Effector memory CD4-positive, alpha-beta T cell (primary cell): ENCODE measurements at places on chromosomes 6 and 20.

DNA sequence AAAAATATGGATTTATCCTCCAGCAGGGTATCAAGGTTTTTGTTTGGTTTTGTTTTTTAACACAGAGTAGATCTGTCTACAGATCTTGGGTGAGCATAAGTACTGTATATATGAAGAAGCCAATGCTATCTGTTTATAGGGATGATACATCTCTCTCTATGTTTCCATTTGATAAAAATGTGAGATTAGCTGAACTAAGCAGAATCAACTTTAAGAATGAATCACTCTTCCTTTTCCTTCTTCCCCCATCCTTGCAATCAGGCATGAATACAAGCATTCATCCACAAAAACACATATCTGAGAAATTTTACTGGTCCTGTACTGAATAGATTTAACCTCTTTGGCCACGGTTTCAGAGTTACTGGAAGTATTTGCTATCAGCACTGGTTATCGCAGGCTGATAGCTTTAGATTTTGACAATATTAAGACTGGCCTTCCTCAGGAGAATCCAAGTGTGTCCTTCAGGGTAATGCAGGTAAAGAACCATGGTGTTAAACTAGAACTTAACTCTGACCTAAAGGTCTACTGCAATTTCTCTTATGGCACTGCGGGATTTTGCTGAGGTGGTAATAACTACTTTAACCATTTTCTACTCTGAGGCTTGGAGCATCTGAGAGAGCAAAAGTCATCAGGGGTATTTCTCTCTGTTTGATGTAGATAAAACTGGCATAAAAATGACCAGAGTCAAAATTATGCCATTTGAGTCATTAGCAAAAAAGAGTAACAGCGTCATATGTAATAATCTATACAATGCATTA is 1.5 kb downstream of the SNAP25 start:
- DNase-seq = no peak

DNA sequence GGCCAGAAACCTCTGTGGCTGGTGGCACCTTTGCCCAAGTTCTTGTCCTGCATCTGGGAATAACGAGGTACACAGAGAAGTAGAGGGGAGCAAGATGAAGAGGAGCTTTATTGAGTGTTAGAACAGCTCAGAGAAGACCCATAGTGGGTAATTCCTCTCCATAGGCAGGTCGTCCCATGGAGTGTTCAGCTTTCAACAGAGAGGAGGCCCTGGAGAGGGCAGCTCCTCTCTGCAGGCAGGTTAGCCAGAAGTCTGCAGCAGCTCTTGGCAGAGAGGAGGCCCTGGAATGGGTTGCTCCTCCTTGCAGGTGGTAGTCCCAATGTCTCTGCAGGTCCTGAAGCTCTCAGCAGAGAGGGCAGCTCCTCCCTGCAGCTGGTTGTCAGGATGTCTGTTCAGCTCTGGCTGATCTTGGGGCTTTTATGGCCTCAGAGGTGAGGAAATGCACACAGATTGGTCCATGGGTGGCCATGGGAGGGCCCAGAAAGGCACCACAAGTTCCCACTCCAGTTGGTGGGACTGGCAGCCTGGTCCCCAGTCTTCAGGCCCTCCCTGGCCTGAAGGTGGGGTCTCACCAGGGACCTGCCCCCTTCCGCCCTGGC is 89.0 kb downstream of the IPCEF1 start:
- DNase-seq = no peak

DNA sequence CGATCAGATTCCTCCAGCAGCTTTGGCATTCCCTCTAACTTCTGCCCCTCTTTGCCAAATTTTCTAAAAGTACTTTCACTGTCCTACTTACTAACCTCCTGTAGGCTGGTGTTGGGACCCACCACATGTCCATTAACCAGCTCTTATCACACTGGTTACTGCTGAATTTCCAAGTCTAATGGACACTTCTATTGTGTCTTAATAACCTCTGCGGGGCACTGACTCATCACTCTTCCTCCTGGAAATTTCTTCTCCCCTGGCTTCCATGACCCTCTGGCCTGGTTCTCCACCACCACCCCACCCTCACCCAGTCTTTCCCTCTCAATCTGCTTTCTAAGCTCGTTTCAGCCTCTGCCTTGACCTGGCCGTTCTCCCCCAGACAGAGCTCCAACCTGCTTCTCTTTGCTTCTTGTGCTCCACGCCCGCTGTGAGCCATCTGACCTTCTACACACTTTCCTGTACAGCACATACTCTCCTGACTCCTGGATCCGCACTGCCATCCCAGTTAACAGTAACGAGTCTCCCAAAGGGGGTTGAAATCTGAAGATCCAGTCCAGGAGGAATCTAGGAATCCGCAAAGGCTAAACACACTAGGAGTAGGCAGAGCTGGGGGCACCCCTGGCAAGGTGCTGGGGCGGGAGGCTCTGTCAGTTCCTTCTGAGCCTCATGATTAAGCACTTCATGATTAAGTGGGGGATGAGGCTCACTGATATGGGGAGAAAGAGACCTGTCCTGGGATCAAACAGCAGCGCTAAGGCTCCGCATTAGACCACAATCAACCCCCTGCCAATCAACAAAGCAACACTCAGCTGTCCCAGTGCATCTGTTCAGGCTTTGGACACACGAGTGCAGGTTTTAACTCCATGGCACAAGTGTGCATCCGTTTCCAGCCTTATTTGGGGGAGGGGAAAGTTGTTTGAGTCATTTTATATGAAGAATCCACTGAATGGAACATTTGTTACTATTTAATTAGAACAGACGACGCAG is 146.3 kb downstream of the LY86 start:
- DNase-seq = no peak

DNA sequence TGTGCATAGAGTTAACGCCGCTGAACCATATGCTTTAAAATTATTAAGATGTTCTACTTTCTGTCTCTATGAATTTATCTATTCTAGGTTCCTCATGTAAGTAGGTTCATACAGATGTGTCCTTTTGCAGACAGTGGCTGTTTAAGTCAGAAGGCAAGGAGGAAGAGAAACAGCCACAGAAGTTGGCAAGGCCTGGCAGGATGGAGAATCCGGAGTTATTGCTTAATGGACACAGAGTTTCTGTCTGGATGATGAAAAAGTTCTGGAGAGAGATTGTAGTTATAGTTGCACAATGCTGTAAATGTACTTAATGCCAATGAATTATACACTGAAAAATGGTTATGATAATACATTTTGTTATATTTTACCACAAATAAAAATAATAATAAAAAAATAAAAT is 283.6 kb upstream of the CNR1 start:
- DNase-seq = no peak

DNA sequence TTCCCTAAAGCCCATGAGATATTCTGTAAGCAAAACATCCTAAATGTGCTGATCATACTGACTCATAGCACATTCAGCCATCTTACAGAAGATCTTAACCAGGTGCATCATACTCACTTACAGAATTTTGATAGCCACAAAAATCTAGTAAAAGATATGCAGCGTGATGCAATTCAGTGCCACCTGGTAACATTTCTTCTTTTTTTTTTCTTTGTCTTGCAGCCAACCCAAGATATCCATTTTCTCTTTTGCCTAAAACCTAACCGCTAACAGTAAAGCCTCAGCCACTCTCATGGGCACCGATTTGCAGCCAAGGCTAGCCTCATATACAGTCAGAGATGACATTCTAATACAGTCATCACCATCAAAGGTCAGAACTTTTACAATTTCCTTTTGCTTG is 293.3 kb downstream of the HACE1 start:
- no peak for DNase-seq

- no peak for DNase-seq
Observed at GRCh38 chr6:15907914-15908518, 220.9 kb upstream of the MYLIP start.

DNA sequence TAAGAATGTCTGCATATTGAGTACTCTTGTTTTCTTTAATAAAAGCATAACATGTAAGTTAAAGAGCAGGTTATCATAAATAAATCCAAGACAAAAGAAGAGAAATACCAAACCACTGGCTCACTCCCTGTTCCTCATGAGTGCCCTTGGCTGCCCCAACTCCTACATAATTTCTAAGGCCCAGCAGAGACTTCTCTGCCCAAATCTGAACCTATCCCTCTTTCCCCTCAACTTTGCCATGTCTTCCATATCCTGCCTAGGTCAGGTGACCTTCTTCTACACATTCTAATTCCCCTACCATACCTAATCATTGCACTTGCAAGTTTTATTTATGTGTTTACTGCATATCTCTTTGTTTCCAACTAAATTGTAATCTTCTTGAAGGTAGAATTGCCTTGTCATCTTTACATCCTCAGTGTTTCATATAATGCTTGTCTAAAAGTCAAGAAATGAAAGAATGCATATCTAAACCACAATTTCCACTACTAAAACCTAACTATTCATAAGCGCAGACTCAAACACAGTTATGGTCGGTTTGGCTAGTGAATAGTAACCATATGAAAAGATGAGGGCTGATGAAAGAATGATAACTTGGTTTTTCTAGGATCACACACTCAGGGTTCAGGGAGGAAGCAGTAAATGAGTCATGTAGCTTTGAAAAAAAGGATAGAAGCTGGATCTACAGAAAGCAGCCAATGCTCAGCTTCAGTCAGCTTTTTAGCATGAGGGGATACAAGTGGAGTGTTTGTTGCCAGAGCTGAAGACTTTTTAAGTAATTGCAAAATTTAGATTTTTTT is 53.3 kb upstream of the EYA4 start:
- no peak for DNase-seq

GRCh38 chr6:56250266-56250665 is 2.9 kb upstream of the COL21A1 start:
- no peak for DNase-seq
